Activated T-helper 1 cell treated with anti-CD3 and anti-CD28 coated beads, Interleukin-12 subunit alpha, Interleukin-12 subunit beta, Interleukin-2, Interleukin-4 antibody, amounts not matched to agents 30 ng/mL and 10 ng/mL and 1 ng/mL, durations not matched to agents 14 hours and 24 hours and 36 hours (primary cell): ENCODE measurements at places on chromosomes 12 and 14.

DNA sequence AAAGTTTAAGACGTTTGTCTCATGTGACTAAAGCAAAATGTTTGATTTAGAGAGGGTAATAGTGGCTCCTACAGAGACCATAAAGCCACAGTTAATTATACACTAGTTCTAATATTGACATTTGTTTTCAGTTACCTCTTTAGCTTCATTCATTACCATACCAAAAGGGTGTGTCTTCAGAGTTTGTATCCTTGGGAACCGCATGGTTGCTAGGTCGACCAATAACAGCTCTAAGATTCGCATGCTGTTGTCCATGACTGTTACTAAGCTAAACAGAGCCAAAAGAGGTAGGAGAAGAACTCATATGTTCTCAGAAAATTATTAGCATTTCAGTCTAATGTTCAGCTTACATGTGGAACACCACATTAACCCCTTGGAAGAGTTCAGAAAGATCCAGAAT, 36.2 kb upstream of the ETNK1 start:
- peaks cover 3% of the 10 kb centered on the region for H3K27me3 ChIP-seq
- H3K27ac ChIP-seq = no peak overlapping the region
- no peaks in the 10 kb centered on the region for H3K36me3 ChIP-seq
- DNase-seq = no peak

- DNase-seq = no peak
- H3K27ac ChIP-seq = no peak overlapping the region
- no peaks in the 10 kb centered on the region for H3K36me3 ChIP-seq
- no peak overlapping the region for H3K4me3 ChIP-seq
Measured at GRCh38 chr14:38522724-38523123, 266.8 kb upstream of the CLEC14A start.

DNA sequence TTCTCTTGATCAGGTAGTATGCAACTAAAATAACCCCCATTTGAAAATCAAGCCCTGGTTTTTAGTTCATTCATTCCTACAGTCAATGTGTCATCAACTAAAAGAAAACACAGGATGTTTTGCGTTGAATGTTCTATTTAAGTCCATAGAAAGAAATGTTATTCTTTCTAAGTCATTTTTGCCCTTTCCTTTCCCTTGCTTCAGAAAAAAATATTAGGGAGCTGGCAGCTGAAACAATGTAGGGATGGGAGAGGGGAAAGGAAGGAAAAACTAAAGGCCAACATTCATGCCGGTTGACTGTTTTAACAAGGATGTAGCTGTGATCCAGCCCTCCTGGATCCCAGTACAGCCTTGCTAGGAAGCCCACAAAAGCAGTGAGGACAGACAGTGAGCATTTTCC, 155.1 kb downstream of the BTG1 start:
- no peaks in the 10 kb centered on the region for H3K27me3 ChIP-seq
- no peak overlapping the region for H3K4me3 ChIP-seq
- peaks cover 12% of the 10 kb centered on the region for H3K4me1 ChIP-seq
- H3K36me3 ChIP-seq = peaks cover 2% of the 10 kb centered on the region

- no peaks in the 10 kb centered on the region for H3K36me3 ChIP-seq
- no peaks in the 10 kb centered on the region for H3K4me1 ChIP-seq
- no peaks in the 10 kb centered on the region for H3K27me3 ChIP-seq
- H3K27ac ChIP-seq = no peak overlapping the region
Measured at GRCh38 chr14:26938054-26938453, 340.2 kb upstream of the NOVA1 start.

GRCh38 chr12:109944561-109945359, 44.7 kb downstream of the TCHP start:
- no peaks in the 10 kb centered on the region for H3K27me3 ChIP-seq
- no peak overlapping the region for H3K4me3 ChIP-seq
- peaks cover 32% of the 10 kb centered on the region for H3K36me3 ChIP-seq
- peaks cover 27% of the 10 kb centered on the region for H3K4me1 ChIP-seq

DNA sequence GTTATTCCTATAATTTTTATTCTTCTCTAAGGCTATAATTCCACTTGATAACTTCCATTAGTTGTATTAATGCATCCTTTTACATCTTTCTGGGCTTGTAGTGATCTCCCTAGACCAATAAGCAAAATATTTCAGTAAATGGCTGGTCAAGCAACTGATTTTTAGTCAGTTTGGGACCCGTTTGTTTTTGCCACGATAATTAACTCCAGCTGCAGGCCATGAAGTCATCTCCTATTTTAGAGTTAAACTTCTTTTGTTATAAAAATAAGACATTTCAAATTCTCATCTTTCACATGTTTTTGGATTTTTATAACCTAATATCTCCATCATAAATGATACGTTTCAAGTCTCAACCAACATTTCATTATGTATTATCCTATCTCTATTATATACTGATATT, 49.4 kb downstream of the MAGOHB start:
- H3K4me1 ChIP-seq = peaks cover 4% of the 10 kb centered on the region
- no peak overlapping the region for H3K4me3 ChIP-seq
- no peak overlapping the region for H3K27ac ChIP-seq
- no peaks in the 10 kb centered on the region for H3K36me3 ChIP-seq
- no peak for DNase-seq

- no peak overlapping the region for H3K27ac ChIP-seq
- H3K4me1 ChIP-seq = no peaks in the 10 kb centered on the region
- DNase-seq = no peak
- H3K4me3 ChIP-seq = no peak overlapping the region
Measured at GRCh38 chr12:127257366-127257935, 1009.5 kb upstream of the TMEM132C start.

DNA sequence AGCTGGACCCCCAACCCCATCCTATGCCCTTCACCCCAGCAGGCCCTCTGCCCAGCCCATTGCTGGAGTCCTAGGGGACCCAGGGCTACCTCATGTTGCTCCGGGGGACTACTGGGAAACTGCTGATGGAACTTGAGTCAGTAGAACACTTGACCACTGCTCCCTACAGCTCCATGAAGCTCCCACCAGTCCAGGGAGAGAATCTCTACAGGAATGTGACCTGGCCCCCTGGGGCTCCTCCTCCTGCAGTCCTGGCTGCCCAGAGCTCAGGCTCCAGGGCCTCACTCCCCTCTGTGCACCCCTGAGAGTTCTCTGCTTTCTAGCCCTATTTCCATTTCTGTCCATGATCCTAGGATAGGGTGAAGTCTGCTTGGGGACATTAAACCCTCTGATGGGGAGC, 10.8 kb upstream of the AQP2 start:
- H3K4me1 ChIP-seq = peaks cover 11% of the 10 kb centered on the region
- no peaks in the 10 kb centered on the region for H3K36me3 ChIP-seq
- DNase-seq = no peak
- peaks cover 10% of the 10 kb centered on the region for H3K27me3 ChIP-seq
- no peak overlapping the region for H3K27ac ChIP-seq

GRCh38 chr12:49540229-49541139, 1.7 kb downstream of the KCNH3 start:
- H3K27me3 ChIP-seq = peaks cover 51% of the 10 kb centered on the region
- no peaks in the 10 kb centered on the region for H3K36me3 ChIP-seq
- no peak overlapping the region for H3K27ac ChIP-seq
- peak overlapping the region; percentile 58 for H3K4me3 ChIP-seq

GRCh38 chr12:7959701-7960121, 23.7 kb upstream of the SLC2A3 start:
- peak overlapping the region; percentile 97 for H3K27ac ChIP-seq
- peaks cover 6% of the 10 kb centered on the region for H3K36me3 ChIP-seq
- DNase-seq = peak; percentile 56
- peak overlapping the region; percentile 92 for H3K4me3 ChIP-seq
- peaks cover 52% of the 10 kb centered on the region for H3K4me1 ChIP-seq

DNA sequence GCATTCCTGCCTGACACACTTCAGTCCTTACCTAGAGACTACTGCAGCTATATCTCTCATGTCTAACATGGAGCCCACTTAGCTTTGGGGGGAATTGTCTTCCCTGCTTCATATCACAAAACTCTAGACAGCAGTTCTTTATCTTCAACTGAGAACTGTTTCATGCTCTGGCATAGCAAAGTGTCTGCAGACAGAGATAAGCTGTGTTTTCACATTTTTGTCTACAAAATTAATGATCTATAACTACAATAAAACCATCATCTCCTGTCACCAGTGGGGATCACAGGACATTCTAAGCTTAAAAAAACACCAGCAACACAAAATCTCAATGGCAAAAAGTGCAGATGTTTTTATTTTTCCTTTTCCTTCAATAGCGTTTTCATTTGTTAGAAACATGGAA, 137.1 kb upstream of the VRK1 start:
- H3K4me1 ChIP-seq = no peaks in the 10 kb centered on the region
- H3K4me3 ChIP-seq = no peak overlapping the region
- peaks cover 15% of the 10 kb centered on the region for H3K27me3 ChIP-seq
- DNase-seq = no peak
- no peaks in the 10 kb centered on the region for H3K36me3 ChIP-seq
- H3K27ac ChIP-seq = no peak overlapping the region

DNA sequence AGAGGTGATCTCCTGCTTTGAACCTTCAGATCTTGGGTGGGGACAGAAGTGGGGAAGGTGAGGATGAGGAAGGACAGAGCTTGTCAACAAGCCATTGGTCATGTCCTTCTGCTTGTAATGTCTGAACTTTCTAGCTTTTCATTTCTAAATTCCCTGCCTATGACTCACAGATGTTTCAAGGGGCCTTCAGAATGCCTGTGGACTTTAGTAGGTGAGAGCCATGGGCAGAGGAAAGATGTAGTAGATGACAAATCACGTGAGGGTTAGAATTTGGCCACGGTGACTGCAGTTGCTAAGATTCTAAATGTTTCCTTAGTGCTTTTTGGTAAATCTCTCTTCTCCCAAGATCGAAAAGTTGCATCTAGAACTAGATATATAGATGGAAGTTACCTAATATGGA, 18.7 kb upstream of the CREBL2 start:
- H3K36me3 ChIP-seq = peaks cover 4% of the 10 kb centered on the region
- peaks cover 6% of the 10 kb centered on the region for H3K27me3 ChIP-seq
- no peak overlapping the region for H3K4me3 ChIP-seq
- H3K27ac ChIP-seq = no peak overlapping the region
- no peak for DNase-seq

DNA sequence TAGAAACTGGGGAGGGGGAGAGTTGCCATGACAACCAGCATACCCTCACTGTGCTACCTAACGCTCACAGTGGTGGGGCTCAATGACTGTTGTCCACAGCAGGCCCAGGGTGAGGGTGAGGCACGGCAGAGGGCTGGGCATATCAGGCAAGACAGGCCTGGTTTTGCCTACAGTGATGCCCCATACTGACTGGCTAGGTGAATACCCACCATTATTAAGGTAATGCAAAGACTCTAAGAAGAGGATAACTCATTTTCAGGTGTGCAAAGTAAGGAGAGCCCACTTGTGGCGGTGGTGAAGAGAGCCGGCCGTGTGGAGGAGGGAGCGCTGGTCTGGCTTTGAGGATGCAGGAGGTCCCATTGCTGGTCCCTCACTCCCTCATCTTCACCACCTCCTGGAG, 422.3 kb downstream of the FUT8 start:
- H3K4me1 ChIP-seq = peaks cover 48% of the 10 kb centered on the region
- peaks cover 2% of the 10 kb centered on the region for H3K27me3 ChIP-seq
- no peak overlapping the region for H3K4me3 ChIP-seq
- H3K27ac ChIP-seq = no peak overlapping the region
- DNase-seq = no peak
- peaks cover 2% of the 10 kb centered on the region for H3K36me3 ChIP-seq

- no peak for DNase-seq
- no peak overlapping the region for H3K27ac ChIP-seq
- H3K27me3 ChIP-seq = peaks cover 3% of the 10 kb centered on the region
- H3K36me3 ChIP-seq = no peaks in the 10 kb centered on the region
Measured at GRCh38 chr12:25480145-25480544, 72.9 kb downstream of the LMNTD1 start.

- no peaks in the 10 kb centered on the region for H3K36me3 ChIP-seq
- H3K27me3 ChIP-seq = no peaks in the 10 kb centered on the region
- no peak for DNase-seq
- peaks cover 5% of the 10 kb centered on the region for H3K4me1 ChIP-seq
Measured at GRCh38 chr12:111330800-111331752, 37.8 kb downstream of the PHETA1 start.

DNA sequence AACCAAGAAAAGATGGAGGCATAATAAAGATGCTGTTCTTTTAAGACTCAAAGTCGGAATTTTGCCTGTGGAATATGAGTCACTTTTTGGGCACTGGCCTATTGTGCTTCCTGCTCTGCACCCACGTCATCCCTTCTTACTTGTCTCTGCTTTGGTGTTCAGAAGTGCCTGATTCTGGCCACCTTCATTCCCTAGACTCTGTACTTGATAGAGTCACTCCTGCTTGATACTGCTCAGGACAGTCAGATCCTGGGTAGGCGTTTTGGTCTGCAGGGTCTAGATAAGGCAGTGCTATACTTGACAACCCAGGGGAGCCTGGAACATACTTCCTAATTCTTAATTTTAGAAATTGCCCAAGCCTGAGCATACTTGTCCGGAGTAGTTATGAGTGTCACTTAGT, 1.9 kb downstream of the LRRK2 start:
- DNase-seq = no peak
- peaks cover 47% of the 10 kb centered on the region for H3K27me3 ChIP-seq

GRCh38 chr14:100282766-100283419, 23.4 kb downstream of the SLC25A29 start:
- peak overlapping the region; percentile 55 for H3K27ac ChIP-seq
- DNase-seq = no peak
- H3K36me3 ChIP-seq = peaks cover 6% of the 10 kb centered on the region

DNA sequence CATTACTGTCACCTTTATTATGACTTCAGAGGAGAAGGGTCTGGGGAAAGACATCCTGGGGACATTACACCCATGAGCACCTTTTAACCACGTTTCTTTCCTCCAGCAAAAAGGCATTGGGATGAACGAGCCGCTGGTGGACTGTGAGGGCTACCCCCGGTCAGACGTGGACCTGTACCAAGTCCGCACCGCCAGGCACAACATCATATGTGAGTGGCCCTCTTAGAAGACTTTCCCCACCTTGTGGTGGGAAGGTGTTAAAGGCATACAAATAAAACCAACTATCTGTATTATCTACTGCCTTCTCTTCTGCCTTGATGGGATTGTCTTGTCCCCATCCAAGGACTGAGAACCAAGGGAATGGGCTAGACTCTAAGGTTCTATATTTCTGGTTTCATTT, 6.0 kb downstream of the PSMD9 start:
- H3K4me3 ChIP-seq = no peak overlapping the region
- H3K27me3 ChIP-seq = no peaks in the 10 kb centered on the region
- DNase-seq = no peak
- peak overlapping the region; percentile 82 for H3K27ac ChIP-seq
- H3K36me3 ChIP-seq = peaks cover 18% of the 10 kb centered on the region
- peaks cover 27% of the 10 kb centered on the region for H3K4me1 ChIP-seq

- no peak overlapping the region for H3K4me3 ChIP-seq
- H3K27ac ChIP-seq = no peak overlapping the region
- H3K4me1 ChIP-seq = no peaks in the 10 kb centered on the region
- DNase-seq = no peak
- H3K27me3 ChIP-seq = no peaks in the 10 kb centered on the region
Measured at GRCh38 chr12:99135376-99135775, 490.3 kb downstream of the APAF1 start.

GRCh38 chr12:103697971-103698751, 111.1 kb downstream of the STAB2 start:
- DNase-seq = no peak
- H3K4me1 ChIP-seq = no peaks in the 10 kb centered on the region
- no peak overlapping the region for H3K4me3 ChIP-seq
- no peaks in the 10 kb centered on the region for H3K27me3 ChIP-seq
